Liver (tissue), 10 donors: ENCODE measurements at places on chromosomes 6 and 20. TPM values are rescaled to one million over a fixed set of nuclear protein-coding genes. Genes with fewer than 3 reads are reported as not detected.

GRCh38 chr6:52712136-52712535, 41.2 kb downstream of the TMEM14A start:
- DNase-seq = no peak

HCK gene
- total RNA-seq = 20.6 TPM

DNA sequence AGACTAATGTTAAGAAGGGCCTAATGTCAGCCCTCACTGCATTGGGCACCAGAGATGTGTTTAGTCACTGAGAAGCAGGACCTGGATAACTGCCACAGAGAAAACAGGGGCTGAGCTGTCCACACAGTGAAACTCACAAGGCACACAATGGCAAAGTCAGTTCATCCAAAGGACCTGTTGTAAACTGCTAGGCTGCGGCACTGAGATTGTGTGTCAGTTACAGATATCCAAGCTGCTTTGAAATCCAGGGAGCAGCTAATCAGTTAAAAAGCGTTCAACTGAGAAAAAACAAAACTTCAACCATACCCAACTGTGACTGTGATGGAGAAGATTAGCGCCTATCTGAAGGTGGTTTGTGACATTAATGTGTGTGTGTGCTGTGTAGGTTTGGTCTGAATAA, 27.8 kb upstream of the TMEM14A start:
- no peak for DNase-seq

DNA sequence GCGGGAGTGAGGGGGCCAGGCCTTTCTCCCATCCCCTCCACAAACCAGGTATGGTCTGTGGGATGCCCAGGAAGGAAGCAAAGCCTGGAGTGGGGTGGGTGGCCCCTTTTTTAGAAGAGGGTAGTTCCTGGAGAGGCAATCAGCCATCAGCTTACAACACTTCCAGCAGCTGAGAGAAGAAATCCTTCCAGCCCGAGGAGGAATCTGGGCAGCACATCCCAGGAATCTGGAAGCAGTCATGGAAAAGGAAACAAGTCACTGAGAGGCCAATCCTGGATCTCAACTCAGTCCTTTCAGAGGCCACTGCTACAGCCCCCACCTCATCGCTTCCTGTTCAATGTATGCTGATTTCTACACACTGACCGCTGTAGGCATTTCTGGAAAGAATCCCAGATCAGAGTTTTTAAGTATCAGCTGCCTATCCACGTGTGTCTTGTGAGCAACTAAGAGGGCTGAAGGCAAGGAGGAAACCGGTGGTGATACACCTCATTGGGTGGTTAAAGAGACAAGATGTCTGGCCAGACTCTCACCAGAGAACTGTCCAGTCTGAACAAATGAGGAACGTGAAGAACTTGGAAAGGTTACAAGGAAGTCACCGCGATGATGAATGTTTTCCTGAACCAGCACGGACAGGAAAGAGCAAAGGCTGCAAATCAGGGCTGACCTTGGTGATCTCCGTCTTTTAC, 92.9 kb upstream of the SHLD1 start:
- DNase-seq = no peak

DNA sequence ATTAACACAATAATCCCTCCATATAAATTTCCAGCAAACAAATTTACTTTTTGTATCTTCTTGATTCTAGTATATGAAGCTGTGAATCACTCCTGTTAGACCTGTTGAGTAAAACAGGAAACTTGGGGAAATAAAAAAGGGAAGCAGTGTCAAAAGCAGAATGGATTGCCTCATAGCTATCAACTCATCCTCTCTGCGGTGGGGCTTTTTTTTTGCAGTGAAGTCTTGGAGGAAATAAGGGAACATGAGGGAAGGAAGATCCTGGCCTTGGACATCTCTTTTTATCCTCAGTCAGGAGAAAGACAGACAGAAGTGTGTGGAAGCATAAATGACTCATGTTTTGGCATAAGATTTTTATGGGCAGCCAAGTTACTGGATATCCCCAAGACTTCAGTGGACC, 332.5 kb downstream of the TFAP2A start:
- DNase-seq = no peak

GRCh38 chr6:116761779-116762178, 3.7 kb downstream of the FAM162B start:
- no peak for DNase-seq

CALHM4 gene
- not detected for total RNA-seq

GRCh38 chr6:150606168-150606591, 6.5 kb downstream of the PLEKHG1 start:
- no peak for DNase-seq

GRCh38 chr6:11198663-11199603, 33.5 kb downstream of the NEDD9 start:
- DNase-seq = no peak

OVOL2 gene
- total RNA-seq = not detected

DNA sequence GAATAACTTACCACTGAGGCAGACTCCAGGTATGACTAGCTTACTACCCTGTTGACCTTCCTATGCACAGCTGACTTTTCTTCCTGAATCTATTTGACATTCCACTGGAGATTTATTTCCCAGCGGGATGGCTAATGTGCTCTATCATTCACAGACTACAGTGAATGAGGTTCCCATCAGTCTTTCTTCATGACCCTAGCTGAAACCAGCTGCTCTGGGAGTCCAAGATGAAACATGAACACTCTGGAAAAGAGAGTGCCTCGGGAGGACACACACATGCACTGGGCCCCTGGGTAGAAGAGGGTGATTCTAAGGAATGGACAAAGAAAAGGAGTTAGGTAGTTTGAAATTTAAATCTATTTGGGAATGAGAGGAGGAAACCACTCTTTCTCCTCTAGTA, 82.6 kb upstream of the DST start:
- DNase-seq = no peak

DNA sequence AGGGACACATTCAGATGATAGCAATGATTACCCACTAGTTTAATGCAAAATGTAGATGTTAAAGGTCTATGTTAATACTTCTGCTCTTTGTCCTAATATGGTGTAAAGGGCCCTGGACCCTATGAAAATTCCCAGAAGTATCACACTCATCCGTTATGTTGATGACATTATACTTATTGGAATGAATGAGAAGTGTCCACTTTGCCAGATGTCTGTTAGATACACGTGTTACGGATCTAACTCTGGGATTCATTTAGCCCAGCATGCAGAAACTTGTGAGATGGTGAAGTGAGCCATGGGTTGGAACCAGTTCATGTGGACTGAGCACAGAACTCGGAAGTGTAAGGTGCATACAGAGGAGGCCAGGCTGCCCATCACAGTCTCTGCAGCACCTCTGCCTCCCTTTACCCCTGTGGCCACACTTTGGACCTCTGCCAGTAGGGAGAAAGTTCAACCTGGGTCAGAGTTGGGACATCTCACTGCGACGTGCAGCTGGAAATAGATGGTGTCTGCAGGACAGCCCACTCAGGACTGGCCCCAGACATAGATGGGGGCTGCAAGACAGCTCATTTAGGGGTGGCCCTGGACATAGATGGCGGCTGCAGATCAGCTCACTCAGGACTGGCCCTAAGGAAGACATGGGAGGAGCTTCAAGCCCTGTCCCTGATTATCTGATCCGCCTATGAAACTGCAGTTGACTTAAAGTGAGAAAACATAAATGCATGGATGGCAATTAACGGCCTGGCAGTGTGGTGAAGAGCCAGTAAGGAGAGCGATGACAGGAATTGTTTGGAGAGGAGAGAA, 71.2 kb upstream of the THBS2 start:
- no peak for DNase-seq

DNA sequence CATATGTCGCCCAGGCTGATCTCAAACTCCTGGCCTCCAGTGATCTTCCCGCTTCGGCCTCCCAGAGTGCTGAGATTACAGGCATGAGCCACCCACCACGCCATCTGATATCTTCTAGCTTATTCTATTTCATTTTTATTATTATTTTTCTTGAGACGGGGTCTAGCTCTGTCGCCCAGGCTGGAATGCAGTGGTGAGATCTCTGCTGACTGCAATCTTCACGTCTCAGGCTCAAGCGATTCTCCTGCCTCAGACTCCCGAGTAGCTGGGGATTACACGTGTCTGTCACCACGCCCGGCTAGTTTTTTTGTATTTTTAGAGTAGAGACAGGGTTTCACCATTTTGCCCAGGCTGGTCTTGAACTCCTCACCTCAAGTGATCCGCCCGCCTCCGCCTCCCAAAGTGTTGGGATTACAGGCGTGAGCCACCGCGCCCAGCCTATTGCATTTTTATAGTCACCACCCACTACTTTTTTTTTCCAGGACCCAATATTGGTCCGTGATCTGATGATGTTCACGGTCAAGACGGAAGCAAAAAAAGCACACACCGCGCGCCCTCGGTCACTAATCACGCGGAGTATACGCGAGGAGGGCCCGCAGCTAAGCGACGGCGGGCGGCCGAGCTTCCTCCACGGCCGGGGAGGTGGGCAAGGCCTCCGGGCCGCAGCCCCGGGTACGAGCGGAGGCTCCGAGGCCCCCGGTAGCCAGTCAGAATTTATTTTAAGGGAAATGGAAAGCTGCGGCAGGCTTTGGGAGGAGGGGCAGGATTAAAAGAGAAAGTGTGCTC, 1.1 kb upstream of the LSM14B start:
- no peak for DNase-seq

GRCh38 chr6:155004576-155005372, 9.7 kb downstream of the TIAM2 start:
- DNase-seq = no peak

GRCh38 chr6:28322661-28323060, 13.3 kb downstream of the ZSCAN31 start:
- no peak for DNase-seq

ROS1 gene
- total RNA-seq = not detected

- DNase-seq = no peak
Measured at GRCh38 chr20:32589769-32590168, 4.6 kb upstream of the NOL4L start.

GRCh38 chr6:140905724-140906123, 1227.0 kb upstream of the GJE1 start:
- no peak for DNase-seq

PGC gene
- not detected for total RNA-seq

DNA sequence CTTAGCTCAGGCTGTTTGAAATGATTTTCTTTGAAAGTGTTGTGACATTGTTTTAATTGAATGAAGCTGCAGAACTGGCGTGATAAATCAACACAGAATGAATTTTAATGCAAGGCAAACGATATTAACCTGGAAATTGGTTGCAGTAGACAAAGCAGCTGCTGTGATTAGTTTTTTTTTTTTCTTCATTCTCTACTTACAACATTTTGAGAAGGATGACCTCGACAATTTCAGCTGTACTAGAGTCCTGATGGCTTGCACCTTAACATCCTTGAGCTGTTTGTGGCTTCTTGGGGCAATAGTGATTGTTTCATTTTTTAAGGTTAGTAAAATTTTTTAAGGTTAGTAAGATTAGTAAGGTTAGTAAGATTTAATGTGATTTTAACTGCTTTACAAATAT, 54.2 kb downstream of the QKI start:
- no peak for DNase-seq

CLPSL2 gene
- not detected for total RNA-seq

GRCh38 chr6:130908188-130908587, 81.0 kb downstream of the SMLR1 start:
- DNase-seq = no peak

PDSS2 gene
- 20.9 TPM for total RNA-seq

- no peak for DNase-seq
Measured at GRCh38 chr6:21295506-21296240, 297.9 kb upstream of the SOX4 start.

PFDN6 gene
- total RNA-seq = 22.4 TPM

DNA sequence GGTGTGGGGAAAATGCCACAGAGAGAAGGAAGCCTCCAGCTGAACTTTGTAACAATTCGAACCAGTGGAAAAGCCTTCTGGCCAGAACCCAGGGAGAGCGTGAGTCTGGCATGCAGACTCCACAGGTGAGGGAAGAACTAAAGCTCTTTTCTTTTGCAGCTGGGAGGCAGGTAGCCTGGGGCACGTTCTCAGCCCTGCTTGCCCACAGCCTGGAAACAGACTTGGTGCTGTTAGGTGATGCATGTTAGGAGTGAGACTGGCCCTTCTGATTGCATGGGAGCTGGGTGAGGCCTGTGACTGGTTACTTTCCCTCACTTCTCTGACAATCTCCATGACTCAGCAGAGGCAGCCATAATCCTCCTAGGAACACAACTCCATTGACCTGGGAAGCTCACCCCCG, 34.2 kb downstream of the PROKR2 start:
- no peak for DNase-seq

GRCh38 chr20:57435498-57436222, 44.5 kb downstream of the RBM38 start:
- no peak for DNase-seq

- DNase-seq = no peak
Measured at GRCh38 chr6:24227556-24227955, 101.5 kb downstream of the NRSN1 start.

SRMS gene
- total RNA-seq = not detected

PLCB4 gene
- total RNA-seq = 0.67 TPM

GRCh38 chr6:149231778-149232177, 85.7 kb upstream of the TAB2 start:
- no peak for DNase-seq

DNA sequence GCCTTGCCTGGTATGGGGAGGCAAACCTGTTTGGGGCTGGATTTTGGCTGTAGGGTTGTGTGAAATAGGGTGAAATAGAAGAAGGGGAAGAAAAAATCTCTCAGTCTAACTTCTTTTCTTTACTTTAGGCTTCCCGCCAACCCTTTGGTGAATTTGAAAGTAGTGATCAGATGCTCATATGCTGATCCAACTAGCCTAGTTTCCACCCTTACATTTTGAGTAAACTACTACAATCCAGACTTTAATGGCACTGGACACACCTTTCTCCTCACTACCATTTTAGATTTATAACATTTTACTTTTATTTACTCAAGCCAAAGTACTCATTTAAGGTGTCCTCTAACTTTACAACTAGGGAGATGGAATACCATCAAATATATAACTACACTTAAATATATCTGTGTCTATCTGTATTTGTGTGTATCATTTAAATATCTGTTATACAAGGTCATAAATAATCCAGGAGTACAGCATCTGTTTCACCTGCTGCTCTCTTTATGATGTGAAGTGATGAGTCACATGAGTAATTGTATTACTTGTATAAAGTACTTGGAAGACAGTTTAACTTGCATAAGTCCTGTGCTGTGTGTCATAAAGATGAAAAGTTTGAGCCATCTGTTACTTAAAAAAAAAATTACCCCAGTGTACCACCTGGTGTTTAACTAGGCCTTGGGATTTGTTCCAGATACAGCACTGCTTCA, 172.1 kb downstream of the CDKAL1 start:
- DNase-seq = no peak

DNA sequence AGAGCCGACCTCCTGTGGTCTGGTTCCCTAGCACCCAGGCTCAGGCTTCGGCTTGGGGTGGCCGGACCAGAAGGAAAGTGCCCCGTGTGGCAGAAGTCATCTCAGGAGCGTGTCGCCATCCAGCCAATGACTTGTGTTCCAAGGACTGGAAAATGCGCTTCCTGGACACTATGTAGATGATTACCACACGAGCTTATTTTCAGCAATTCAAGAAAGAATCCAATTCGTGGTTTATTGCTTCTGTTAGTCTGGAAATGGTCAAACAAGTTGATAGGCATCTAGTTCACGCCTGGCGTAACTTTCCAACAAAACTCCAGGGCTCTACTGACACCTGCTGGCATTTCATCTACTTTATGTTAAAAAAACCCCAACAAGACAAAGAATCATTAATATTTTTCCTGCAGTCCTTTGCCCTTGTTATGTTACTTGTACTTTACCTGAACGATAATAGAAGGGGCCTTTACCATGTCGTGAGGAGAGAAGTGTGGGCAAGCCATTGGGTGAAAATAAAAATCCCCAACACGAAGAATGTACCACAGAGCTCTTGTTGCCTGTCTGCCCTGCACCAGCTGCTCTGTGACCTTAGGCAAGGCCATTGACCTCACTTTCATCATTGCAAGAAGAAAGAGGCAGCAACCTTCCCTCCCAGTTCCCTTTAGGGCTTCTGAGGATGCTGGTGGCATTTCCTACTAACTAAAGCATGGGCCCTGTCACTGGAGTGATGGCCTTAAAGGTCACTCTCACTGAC, 154.7 kb upstream of the LAMP5 start:
- no peak for DNase-seq
